ENCODE measurements at places on chromosomes 6 and 20.

DNA sequence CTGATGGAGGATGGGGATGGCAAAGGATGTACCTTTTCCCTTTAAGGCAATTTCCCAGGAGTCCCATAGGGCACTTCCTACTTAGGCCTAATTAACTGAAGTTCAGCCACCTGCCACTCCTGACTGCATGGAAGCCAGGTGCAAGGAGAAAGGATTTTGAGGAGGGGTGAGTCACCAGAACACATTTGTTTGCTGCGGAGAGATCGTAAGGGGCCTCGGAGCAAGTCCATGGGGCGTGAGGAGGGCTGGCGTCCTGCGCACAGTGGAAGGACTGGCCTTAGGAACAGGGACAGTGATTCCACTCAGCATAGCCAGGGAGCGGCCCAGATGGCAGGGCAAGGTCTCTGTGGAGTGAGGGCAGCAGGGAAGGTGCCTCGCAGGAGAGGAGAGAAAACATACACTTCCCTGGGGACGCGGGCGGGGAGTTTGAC is 11.8 kb upstream of the MAP1LC3A start:
- peak; percentile 86 for DNase-seq

DNA sequence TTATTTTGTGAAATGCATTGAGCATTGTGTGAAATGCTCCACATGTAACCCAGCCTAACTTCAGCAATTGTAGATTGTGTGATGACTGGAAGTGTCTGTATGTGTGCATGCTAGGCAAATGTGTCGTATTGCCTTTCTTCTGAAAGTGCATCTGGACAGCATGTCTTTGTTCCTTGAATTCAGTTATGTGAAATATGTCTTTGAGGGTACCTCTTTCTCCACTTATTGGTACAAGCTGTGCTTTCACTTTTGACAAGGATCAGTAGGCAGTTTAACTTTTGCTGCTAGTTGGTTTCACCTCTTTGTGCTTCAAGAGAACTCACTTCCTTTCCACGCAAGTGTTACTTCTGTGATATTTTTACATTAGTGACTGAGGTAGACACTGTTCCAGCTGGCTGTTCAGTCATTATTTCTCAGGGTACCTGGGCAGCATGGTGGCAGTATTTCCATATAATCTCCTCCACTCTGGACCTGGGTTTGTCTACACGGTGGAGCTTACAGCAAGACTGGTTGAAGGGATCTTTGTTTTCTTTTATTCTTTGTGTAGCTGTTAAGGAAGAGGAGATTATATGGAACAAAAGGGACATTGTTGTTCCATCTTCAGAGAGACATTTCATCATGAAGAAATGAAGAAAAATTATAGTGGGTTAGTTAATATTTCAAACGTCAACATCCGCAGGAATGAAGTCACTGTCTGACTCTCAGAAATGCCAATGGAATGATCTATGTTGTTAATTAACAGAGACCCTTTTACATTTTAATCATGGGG is 175.4 kb downstream of the UTRN start:
- no peak for DNase-seq

- DNase-seq: no peak
Measured at GRCh38 chr6:67680297-67680932, 954.7 kb upstream of the ADGRB3 start.

DNA sequence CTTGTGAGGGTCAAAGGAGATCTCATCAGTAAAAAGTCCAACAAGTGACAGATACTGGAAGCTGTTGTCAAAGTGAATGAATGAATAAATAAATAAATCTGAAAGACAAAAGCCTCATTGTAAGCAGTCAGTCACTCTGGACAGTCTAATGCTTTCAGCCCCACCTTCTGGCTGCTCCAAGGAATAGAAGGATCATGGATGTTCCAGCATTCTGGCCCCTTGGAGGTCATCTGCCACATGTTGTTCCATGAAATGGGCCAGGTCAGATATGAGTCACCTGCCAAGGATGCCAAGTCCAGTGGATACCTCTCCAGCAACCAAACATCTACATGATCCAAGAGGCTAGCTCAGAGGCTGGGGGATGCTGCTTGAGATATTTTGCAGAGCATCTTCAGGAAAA is 185.6 kb downstream of the BMP7 start:
- no peak for DNase-seq

- DNase-seq: no peak
Measured at GRCh38 chr6:102619585-102619984, 1226.1 kb downstream of the GRIK2 start.

GRCh38 chr6:24329022-24329421 is 28.8 kb downstream of the DCDC2 start:
- DNase-seq: no peak

All from NCI-H1417 treated with DMSO at 0.1 percent for 48 hours (cell line).